ENCODE measurements at places on chromosomes 1 and 21. TPM values are rescaled to one million over a fixed set of nuclear protein-coding genes. Genes with fewer than 3 reads are reported as not detected.
A peak's percentile ranks its signal among the peaks of the same experiment; 100 is the strongest.

GRCh38 chr1:158186180-158186579, 5.5 kb downstream of the CD1D start:
- no peak for DNase-seq
- H3K4me3 ChIP-seq, result no peak overlapping the region
- H3K27ac ChIP-seq, result no peak overlapping the region
- H3K4me1 ChIP-seq, result no peaks in the 10 kb centered on the region

DNA sequence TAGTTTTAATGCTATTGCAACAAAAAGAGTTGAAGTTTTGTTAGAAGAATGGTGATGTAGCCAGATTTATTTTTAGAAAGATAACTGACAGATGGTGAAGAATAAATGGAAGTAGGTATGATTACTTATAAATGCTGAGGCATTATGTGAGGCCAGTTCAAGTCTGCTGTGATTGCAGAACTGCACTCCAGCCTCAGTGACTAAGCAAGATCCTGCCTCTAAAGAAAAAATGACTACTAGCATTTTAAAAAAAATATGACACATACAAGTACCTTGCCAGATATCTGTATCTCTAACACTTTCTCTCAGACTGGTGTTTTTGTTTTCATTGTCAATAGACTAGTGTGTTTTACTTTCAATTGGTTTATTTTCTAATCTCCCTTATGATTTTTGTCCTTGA, 1242.4 kb upstream of the ADGRL4 start:
- DNase-seq, result no peak
- H3K36me3 ChIP-seq, result no peaks in the 10 kb centered on the region

DNA sequence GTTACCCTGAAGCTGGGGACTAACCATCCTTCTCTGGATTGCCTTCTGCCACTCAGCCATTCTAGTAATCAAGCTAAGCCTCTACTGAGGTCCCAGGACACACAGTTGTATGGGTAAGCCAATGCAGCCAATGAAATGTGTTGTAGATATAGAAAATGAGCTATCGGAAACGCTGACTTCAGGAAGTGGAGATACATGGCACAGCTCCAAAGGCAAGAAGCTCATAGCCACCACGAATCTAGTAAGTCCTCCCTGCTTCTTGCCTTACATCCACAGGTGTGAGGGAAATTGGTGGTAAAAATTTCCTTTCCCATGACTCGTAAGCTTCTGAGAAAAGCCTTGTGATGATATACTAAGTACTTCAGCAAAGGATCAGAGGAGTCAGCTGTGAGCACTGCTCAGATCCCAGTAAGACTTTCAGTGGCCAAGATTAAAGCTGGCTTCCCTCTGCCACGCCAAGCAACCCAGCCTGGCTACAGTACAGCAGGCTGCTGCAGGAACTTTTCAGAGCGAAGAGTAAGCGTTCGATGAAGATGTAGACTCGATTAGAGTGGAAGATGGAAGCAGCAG, 117.7 kb downstream of the SIM2 start:
- H3K27ac ChIP-seq, result no peak overlapping the region
- no peaks in the 10 kb centered on the region for H3K4me1 ChIP-seq
- no peaks in the 10 kb centered on the region for H3K36me3 ChIP-seq
- DNase-seq, result no peak

DNA sequence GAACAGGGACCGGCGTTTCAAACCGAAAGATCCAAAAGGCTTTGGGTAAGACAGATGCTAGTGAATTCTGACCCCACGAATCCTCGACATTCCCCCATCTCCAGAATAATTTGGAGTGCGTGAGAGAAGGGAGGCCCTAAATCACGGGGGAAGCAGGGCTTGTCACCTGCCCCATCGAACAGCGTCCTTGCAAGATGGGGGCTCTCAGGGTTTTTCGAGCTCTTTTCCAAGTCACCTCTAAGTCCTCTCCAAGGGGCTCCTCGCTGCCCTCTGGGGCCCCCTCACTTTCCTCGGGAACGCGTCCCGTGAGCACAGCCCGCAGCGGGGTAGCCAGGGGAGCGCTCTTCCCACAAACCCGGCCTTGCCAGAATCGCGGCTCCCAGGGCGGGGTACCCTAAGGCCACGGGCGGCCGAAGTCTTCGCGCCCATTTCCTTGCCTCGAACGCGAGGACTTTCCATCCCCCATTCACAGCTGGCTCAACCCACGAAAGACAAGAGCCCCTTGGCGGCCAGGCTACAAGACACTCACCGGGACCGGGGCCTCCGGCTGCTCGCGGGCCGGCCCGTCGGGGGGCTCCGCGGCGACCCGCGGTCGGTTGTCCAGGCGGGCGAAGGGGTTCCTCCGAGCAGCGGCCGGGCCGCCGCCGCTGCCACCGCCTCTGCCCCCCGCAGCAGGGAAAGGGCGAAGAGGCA, 546 bp downstream of the DONSON start:
- H3K4me1 ChIP-seq, result peaks cover 11% of the 10 kb centered on the region
- H3K27ac ChIP-seq, result peak overlapping the region; percentile 77
- DNase-seq, result peak; percentile 63
- H3K4me3 ChIP-seq, result peak overlapping the region; percentile 93

DNA sequence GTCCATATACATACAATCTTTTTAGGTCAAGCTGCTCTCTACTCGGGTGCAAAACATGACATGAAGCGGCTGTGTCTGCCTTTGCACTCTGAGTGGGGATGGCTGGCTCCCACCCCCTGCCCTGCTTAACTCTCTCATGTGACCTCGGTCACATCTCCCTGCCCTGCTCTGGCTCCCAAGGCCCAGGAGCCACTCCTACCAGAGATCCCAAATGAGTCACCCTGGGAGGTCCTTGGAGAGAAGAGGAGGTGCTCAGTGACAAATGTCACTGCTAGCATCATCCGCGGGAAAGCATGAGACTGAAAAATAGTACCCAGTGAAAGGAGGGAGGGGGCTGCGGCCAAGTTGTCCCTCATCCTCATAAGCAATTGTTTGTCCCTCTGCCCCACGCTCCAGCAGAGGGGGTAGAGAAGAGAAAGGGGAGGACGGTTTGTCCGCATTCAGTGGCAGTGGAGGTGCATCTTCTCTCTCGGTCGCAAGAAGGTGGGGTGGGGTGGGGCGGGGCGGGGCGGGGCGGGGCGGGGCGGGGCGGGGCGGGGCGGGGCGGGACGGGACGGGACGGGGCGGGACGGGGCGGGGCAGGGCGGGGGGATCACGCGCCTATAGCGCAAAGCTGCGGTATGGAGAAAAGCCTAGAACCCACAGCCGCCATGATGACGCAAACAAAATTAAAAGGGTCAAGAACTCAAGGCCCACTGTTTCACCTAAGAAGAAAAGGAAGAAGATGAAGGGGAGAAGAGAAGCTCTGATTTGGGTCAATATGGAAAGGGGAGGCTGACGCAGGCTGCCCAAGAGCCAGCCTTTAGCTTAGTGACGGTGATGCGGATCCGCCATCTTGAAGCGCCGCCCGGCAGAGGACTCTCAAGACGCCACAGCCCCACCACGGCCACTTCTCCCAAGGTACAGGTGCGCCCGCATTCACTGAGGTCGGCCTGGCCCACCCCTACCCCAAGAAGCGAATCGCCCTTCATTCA, 66.2 kb downstream of the CD46 start:
- peaks cover 46% of the 10 kb centered on the region for H3K4me1 ChIP-seq
- H3K4me3 ChIP-seq, result no peak overlapping the region

DNA sequence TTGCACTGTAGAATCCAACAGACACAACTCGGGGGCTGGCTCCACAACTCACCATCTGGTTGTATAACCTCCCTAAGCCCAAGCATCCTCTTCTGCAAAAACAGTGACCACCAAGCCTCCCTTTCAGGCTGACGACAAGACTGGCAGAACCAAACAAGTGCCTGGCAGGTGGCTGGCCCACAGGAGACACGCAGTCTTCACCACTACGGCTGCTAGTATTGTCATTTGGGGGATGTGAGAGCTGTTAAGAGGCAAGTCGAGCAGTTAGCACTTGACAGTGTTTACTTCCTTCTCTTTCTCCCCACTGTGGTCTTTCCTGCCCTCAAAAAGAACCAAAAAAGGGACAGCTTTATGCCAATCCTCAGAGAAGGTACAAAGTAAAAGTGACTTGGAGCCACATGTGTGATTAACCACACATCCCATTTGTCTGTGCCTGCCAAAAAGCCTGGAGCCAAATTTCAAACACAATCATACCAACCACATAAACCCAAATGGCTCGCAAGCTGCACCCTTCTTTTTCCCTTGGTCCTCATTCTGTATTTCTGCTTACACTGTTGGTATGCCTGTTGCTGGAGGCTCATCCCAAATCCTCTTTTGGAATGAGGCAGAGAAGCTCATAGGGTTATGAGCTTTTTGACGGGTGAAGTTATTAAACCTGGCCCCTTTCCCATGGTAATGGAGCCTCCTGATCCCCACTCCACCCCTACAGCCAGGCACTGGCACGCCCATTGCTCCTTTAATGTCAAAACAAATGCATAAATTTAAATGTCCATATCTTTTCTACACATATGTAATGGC, 94.1 kb downstream of the TGFBR3 start:
- DNase-seq, result no peak
- peak overlapping the region; percentile 66 for H3K27ac ChIP-seq
- H3K36me3 ChIP-seq, result peaks cover 26% of the 10 kb centered on the region
- peaks cover 73% of the 10 kb centered on the region for H3K4me1 ChIP-seq

GRCh38 chr21:34796518-34797200, 127.9 kb downstream of the CLIC6 start:
- H3K36me3 ChIP-seq, result peaks cover 18% of the 10 kb centered on the region
- no peak overlapping the region for H3K27ac ChIP-seq
- DNase-seq, result no peak
- H3K4me1 ChIP-seq, result peaks cover 16% of the 10 kb centered on the region
- H3K27me3 ChIP-seq, result no peaks in the 10 kb centered on the region
- H3K4me3 ChIP-seq, result no peak overlapping the region

- no peaks in the 10 kb centered on the region for H3K36me3 ChIP-seq
- no peak overlapping the region for H3K4me3 ChIP-seq
- DNase-seq, result peak; percentile 59
- H3K27ac ChIP-seq, result no peak overlapping the region
Measured at GRCh38 chr21:46151261-46151988, 4.0 kb downstream of the FTCD start.

DNA sequence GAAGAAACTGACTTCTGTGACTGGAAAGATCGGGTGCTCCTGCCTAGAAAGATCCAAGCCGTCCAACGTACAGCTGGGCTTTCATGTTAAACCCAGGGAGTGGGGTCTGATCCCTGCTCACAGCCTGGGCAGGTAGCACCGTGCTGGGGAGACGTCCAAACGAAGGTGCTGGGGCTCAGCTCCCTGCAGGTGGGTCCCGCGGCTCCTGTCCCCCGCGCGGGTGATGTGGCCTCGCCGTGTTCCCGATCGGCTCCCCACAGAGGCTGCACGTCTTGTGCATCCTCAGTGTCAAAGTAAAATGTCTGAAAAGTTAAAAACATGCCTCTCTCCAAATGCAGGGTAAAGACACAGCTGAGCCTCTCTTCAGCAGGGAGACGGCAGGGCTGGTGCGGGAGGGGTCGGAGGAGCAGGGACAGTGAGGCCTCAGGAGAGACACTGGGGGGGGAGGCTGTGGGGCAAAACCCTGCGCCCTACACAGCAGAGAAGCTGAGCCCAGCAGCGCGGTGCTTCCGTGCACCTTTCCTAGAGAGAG, 40.1 kb upstream of the COL6A2 start:
- H3K36me3 ChIP-seq, result no peaks in the 10 kb centered on the region
- no peak overlapping the region for H3K27ac ChIP-seq
- peaks cover 7% of the 10 kb centered on the region for H3K4me1 ChIP-seq
- H3K27me3 ChIP-seq, result peaks cover 24% of the 10 kb centered on the region

- H3K36me3 ChIP-seq, result no peaks in the 10 kb centered on the region
- H3K27me3 ChIP-seq, result peaks cover 6% of the 10 kb centered on the region
- DNase-seq, result no peak
- H3K27ac ChIP-seq, result no peak overlapping the region
Measured at GRCh38 chr1:107000902-107001301, 55.6 kb upstream of the PRMT6 start.

DNA sequence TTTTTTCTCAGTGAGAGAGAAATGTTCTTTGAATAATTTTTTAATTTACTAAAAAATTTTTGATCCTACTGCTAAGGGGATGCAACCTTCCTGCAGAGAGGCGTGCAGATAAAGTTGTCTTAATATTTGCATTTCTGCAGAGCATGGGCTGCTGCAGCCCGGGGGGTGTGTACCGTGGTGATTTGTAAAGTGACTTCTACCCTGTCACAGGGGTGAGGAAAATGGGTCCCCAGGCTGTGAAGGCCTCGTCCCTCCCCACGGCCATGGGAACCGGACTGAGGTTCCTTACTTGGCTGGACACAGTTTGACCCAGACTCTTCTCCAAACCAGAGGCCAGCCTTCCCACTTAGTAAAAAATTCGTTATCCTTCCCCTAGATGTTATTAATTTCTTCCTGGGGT, 9.5 kb upstream of the C1orf174 start:
- no peaks in the 10 kb centered on the region for H3K36me3 ChIP-seq
- peaks cover 4% of the 10 kb centered on the region for H3K4me1 ChIP-seq
- no peak for DNase-seq
- no peak overlapping the region for H3K4me3 ChIP-seq

GRCh38 chr21:38377165-38378088, 120.6 kb downstream of the KCNJ15 start:
- peaks cover 7% of the 10 kb centered on the region for H3K36me3 ChIP-seq
- no peak overlapping the region for H3K4me3 ChIP-seq
- no peak overlapping the region for H3K27ac ChIP-seq
- peaks cover 10% of the 10 kb centered on the region for H3K4me1 ChIP-seq
- DNase-seq, result no peak
- peaks cover 26% of the 10 kb centered on the region for H3K27me3 ChIP-seq

DNA sequence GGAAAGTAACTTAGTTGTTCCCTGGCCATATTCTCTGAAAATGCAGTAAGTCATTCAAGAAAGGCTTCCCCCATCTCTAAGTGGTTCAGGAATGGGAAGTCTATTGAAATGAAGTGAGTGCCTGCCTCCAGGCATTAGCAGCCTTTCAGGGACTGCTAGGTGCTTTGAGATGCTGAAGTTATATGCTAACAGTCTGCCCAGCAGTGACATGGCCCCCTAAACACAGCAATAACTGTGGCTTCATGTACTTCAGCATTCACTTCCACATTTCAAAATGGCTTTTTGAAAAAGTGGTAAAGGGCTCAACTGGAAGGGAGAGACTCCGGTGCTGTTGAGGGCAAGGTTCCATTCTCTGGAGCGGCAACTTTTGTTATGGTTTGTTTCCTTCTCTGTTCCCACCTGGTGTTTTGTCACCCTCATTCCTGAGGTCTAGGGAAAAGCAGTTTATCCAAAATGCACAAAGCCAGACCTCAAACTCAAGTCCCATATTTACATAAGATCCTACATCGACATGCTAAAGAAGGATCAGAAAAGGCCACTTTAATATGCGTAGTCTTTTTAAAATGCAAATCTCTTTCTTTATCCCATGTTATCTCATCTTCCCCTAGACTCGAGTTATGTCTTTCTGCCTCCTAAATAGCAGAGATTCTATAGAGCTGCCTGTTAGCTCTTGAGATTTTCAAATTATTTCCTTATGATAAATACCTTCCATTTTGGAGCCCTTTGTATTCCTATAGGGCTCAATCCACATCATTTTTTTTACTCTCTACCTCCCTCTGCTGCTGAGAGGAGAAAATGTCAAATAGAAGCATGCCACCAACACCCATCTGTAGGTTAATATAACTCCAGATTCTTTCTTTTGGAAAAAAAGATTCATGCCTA, 34.2 kb upstream of the LRRC8C start:
- H3K27ac ChIP-seq, result no peak overlapping the region
- no peak for DNase-seq
- peaks cover 11% of the 10 kb centered on the region for H3K4me1 ChIP-seq
- H3K4me3 ChIP-seq, result no peak overlapping the region
- H3K36me3 ChIP-seq, result no peaks in the 10 kb centered on the region
- H3K27me3 ChIP-seq, result no peaks in the 10 kb centered on the region

OR10J1 gene
- not detected for total RNA-seq

METTL25B gene
- total RNA-seq, result 33.0 TPM

EPHB2 gene
- total RNA-seq, result not detected

Measured in natural killer cell treated with Interleukin-12 subunit alpha and Interleukin-12 subunit beta and Interleukin-15 and Interleukin-18, amount 100 ng/mL, for 72 hours (primary cell).